ENCODE measurements at places on chromosomes 2 and 18.

DNA sequence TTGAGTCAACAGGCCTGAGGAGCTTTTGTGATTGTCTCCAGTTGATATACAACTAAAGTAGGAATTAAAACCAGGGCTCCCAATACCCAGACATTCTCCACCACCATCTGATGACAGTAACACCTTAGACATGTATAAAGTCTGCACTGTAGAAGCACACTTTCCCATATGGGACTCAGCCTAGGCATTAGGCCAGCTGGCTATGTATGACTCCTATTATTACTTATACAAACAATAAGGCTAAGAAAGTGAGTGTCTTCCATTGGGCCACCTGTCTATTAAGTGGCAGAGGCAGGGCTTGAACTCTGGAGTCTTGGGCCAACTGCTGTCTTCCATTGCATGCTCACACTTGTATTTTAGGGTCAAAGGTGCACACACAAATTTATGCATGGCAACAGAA, 32.1 kb upstream of the COLEC12 start:
- DNase-seq = no peak

DNA sequence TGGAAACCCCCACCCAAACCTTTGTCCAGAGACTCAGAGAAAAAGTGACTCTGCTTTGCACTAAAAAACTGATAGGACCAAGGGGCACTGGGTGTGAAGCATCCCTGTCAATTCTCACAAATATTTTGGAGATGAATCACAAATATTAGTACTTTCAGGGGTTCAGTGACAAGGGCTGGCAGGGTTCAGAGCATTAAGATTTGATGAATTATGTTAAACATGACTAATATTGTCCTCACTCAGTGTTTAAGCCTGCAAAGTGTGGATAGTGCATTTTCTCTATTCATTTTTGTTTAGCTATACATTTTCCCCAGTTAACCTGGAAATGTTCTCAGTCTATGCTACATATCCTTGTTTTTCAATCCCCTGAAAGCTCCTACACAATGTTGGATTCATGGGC, 65.3 kb upstream of the CCDC68 start:
- no peak for DNase-seq

- DNase-seq = no peak
These were observed 248.1 kb upstream of the FIGN start for GRCh38 chr2:163983911-163984310.

- no peak for DNase-seq
These were observed 292.8 kb downstream of the INSIG2 start for GRCh38 chr2:118380915-118381653.

DNA sequence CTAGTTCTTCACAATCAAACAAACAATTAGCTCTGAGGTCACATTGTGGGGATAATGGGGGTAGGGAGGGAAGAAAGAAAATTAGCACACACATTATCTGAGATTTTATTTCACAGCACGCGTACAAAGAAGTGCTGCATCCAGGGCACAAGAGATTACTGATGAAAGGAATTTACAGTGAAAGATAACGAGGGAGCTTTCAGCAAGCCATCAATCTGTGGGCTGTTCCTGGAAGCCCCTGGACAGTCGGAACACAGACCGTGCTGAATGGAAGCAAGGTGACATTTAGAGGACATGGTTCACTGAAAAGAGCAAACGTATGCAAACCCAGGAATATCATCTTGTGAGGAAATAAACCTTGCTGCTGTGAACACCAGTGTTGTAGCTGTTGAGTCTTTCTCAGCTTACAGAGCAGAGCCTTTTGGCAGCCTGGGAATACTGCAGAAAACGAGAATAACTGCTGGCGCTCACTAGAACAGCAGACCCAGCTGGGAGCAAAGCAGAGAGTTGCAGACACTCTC, 63.2 kb downstream of the SCG2 start:
- no peak for DNase-seq

- no peak for DNase-seq
These were observed 64.9 kb downstream of the ZNF521 start for GRCh38 chr18:25287106-25287505.

DNA sequence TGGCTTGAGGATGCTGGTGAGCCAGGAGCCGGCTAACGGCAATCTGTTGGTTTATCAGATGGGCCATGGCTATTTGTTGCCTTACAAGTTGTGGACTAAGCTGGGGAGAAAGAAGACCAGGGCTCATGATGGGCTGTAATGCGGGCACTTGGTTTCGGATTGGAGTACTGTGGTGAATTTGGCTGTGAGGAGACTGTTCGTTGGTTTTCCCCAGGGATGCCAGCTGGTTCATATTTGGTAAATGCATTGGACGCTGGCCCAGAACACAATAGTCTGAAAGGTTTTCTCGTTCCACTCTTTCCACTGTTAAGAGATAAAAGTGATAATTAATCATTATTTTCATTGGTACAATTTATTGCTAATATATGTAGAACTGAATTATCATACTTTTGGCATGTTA, 108.9 kb downstream of the SATB2 start:
- no peak for DNase-seq

GRCh38 chr18:29488617-29489016, 1311.7 kb upstream of the CDH2 start:
- DNase-seq = no peak

GRCh38 chr2:214706986-214707385, 102.5 kb downstream of the BARD1 start:
- no peak for DNase-seq

- no peak for DNase-seq
These were observed 11.0 kb upstream of the KYNU start for GRCh38 chr2:142866426-142866825.

DNA sequence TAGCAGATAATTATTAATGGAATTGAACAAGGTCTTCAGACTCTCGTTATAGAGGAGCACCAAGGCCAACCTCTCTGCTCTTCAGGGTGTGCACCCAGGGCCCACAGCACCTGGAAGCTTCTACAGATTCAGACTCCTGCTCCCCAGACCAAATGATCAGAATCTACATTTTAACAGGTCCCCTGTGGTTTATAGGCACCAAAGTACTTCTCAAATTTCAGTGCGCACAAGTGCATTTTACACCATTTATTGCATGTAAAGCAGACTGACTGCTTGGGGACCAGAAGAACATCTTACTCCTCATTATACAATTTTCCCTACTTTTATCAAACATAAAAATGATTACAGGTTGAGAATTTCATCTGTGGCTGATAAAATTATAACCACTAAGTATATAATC, 163.9 kb downstream of the COL4A4 start:
- no peak for DNase-seq

DNA sequence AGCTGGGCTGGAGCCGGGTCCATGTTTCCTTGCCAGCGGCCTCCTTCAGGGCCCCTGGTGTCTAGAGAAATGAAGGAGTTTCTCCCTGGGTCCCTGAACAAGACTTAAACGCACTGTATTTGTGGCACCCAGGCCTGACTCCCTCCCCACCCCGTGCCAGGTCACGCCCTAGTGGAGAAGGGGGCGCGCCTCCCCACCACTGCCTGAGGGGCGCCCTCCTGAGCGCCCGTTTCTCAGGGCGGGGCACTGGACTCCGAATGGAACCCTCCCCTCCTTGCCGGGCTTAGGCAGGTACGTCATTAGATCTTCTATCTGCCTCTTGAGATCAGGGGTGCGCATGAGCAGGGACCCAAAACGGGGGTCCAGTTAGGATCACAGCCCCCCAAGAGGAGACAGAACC, 16.3 kb downstream of the ODC1 start:
- no peak for DNase-seq

GRCh38 chr2:138395565-138396306, 105.8 kb upstream of the SPOPL start:
- DNase-seq = no peak

- DNase-seq = no peak
These were observed 238.1 kb upstream of the SLC8A1 start for GRCh38 chr2:40690036-40690435.

GRCh38 chr2:62459106-62459505, 46.9 kb downstream of the TMEM17 start:
- DNase-seq = no peak

DNA sequence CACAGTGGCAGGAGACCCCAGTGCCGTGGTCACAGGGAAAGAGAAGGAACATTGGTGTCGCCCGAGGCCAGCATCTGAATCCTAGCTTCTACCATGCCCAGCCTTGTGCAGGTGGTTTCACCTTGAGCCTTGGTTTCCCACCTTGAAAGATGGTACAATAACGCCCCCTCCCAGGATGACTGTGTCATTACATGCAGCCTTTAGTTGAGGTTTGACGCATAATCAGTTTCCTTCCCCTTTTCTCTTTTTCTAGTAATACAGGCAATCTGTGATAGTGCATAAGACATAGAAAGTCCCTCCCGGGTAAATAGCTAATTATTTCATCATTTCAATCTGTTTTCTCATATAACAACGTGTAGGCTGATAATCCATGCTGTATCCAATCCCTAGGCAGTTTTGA, 29.8 kb upstream of the ZNF407 start:
- DNase-seq = no peak

Data from stimulated activated CD4-positive, alpha-beta T cell treated with anti-CD3 and anti-CD28 coated beads, Interleukin-15, amount 100 ng/mL, for 1 hour (primary cell).